Activated CD8-positive, alpha-beta T cell treated with anti-CD3 and anti-CD28 coated beads, Interleukin-2, amount 10 ng/mL, durations not matched to agents 7 days and 5 days (primary cell): ENCODE measurements at places on chromosomes 1 and 21. TPM values are rescaled to one million over a fixed set of nuclear protein-coding genes. Genes with fewer than 3 reads are reported as not detected.

GRCh38 chr1:216542741-216543140 is 119.5 kb upstream of the USH2A start:
- no peak for DNase-seq

DNA sequence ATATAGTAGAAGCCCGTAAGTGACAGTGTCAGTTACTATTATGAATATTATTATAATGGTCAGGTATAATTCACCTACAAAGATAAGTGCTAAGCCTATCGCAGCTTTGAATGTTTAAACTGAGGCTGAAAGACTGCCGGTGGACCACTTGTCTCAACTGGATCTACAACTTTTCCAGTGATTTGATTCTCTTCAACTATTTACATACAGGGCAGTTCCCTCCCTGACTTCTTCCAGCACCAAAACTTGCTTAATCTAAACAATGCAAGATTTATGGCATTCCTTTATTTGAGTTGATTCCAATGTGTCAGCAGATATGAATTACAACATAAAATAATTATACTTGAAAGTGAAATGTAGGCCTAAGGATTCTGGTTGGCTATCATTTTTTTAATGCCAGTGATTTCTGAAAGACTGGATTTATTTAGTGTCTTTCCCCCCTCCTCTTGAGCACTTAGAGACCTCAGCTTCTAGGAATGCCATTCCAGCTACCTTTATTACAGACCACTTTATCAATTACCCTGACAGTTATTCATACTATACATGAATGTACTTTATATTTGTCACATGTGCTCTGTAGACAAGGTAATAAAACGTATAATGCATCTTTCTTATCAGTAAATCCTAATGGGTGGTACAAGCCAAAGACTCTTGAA is 153.3 kb upstream of the C8B start:
- DNase-seq, result no peak

The S100A2 gene
- not detected for total RNA-seq

- no peak for DNase-seq
These were observed 24.8 kb upstream of the PSEN2 start for GRCh38 chr1:226845624-226846023.

GRCh38 chr1:52423771-52424170 is 19.4 kb downstream of the PRPF38A start:
- DNase-seq, result peak; percentile 87

DNA sequence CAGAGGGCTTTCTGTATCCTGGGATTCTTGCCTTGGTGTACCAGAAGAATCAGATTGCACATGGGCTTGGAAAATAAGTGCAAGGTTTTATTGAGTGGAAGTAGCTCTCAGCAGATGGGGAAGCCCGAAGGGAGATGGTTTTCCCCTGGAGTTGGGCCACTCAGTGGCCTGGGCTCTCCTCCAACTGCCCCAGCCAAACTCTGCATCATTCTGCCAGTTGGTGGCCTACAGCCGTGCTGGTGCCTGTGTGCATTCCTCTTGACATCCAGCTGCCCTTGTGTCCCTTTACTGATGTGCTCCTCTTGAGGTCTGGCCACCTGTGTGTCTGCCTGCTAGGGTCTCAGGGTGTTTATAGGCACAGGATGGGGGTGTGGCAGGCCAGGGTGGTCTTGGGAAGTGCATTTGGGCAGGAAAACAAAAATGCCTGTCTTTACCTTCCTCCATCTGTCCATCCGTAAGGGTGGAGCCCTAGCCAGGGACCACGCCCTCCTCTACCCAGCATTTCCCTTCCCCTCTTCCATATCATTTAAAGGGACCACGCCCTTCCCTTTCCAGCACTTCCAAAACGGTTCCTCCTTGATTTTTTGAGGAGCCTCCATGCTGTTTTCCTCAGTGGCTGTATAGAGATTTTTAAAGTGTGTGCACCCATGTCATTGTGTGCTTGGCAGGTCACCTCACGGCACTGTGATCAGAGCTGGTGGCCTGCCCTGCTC is 18.9 kb downstream of the SNAP47 start:
- DNase-seq, result no peak

DNA sequence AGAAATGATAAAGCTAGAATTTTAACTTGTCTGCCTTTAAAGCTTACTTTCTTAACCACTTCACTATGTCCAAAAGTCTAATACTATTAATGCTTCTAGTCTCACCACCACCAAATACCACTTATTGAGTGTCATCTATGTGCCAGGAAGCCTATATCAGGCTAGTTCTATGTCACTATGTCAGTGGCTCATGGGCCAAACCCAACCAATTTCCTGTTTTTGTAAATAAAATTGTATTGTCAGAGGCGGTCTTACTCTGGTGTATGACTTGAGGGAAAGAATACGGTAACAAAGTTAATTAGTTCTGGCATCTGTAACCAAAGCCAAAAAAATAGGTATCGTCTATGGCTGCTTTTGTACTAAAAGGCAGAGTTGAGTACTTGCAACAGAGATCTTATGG is 14.8 kb downstream of the F5 start:
- DNase-seq, result no peak

DNA sequence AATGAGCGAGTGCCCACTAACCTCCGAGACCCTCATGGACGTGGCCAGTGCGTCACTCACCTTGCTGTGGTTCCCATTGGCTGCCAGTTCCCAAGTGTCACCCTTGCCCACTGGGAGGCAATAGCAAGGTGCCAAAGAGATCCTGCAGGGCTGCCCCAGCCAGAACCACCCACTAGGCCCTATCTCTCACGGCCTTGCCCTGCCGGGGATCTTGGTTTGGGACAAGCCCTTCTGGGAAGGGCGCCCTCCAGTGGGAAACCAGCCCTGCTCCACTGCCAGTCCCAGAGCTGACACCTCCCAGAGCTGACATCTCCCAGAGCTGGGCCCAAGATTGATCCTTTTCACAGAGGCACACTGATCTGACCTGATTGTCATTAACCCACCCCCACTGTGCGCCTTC is 2.1 kb upstream of the SELENON start:
- peak; percentile 44 for DNase-seq

DNA sequence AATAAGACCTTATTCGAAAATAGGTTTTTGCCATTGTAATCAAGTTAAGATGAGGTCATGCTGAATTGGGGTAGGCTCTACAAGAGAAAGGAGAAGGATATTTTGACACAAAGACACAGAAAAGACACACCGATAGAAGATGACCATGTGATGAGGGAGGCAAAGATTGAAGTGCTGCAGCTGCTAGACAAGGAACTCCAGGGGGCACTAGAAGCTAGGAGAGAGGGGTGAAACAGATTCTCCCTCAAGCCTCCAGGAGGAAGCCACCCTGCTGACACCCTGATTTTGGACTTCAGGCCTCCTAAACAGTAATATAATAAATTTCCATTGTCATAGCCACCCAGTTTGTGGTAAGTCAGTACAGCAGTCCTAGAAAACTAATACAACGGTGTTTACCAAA is 506.8 kb upstream of the CAMK1G start:
- no peak for DNase-seq

- DNase-seq, result no peak
These were observed 136.8 kb upstream of the SPAG17 start for GRCh38 chr1:118321840-118322239.

DNA sequence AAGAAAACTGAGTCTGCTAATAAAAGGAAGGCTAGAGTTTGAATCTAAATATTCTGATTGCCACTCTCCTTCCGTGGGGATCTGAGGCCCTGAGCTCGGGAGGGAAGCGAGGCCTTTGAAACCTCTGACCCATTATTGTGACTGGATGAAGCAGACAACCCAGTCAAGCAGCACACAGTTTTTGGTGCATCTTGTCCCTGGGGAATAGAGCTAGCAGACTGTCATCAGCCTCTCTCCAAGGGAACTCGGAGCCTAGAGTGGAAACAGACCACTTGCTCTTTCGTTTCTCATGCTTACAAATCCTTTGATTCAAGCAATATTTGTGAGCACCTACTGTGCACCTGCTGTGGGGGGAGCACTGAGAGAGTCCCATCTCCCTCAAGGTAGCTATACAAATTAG is 133.2 kb upstream of the KLHDC7A start:
- DNase-seq, result no peak

DNA sequence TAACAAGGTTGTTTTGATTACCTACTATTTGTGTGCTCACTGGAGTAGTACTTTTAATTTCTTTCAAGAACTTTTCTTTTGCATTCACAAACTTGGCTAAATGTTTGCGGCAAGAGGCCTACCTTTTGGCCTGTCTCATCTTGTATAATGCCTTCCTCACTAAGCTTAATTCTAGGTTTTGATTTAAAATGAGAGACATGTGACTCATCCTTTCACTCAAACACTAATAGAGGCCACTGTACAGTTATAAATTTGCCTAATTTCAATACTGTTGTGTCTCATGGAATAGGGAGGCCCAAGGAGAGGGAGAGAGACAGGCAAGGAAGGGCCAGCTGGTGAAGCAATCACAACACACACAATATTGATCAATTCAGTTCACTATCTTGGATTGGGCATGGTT is 66.1 kb downstream of the ZNF644 start:
- no peak for DNase-seq

The FCGR2B gene
- total RNA-seq, result not detected

DNA sequence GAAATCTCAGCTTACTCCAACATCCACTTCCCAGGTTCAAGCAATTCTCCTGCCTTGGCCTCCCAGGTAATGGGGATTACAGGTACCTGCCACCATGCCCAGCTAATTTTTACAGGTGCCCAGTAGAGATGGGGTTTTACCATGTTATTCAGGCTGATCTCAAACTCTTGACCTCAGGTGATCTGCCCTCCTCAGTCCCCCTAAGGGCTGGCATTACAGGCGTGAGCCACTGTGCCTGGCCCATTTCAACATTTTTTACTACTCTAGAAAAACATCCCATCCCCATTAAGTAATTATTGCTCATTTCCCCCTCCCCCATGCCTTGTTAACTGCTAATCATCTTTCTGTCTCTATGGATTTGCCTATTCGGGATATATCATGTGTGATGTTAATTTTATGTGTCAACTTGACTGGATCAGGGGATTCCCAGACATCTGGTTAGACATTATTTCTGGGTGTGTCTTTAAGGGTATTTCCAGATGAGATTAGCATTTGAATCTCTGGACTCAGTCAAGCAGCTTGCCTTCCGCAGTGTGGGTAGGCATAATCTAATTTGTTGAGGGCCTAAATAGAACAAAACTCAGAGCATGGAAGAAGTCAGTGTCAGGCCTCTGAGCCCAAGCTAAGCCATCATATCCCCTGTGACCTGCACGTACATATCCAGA is 33.0 kb upstream of the ZBTB8B start:
- DNase-seq, result no peak

The EPHB2 gene
- not detected for total RNA-seq

DNA sequence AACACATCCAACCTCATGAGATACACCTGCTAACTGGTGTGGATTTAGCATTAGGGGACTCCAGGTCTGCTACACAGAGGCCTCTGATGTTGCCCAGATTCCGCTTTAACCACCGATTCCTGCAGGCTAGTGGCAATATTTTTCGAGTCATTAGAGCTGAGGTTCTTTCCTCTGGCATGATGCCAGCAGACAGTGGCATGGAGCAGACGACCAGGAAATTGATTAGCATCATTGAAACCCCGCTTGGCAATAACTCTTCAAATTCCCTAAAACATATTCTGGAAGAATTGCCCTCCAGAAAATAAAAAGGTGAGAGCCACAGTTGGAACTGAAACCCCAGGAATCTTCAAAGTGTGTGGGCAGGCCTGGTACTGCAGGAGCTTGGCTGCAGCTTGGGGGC is 28.4 kb upstream of the ETV3 start:
- no peak for DNase-seq

The SPSB1 gene
- total RNA-seq, result 1.1 TPM

The ETS2 gene
- 20.1 TPM for total RNA-seq

GRCh38 chr1:16289959-16290358 is 53.0 kb upstream of the CPLANE2 start:
- DNase-seq, result no peak

- no peak for DNase-seq
These were observed 28.6 kb downstream of the TMEM53 start for GRCh38 chr1:44645476-44646244.

DNA sequence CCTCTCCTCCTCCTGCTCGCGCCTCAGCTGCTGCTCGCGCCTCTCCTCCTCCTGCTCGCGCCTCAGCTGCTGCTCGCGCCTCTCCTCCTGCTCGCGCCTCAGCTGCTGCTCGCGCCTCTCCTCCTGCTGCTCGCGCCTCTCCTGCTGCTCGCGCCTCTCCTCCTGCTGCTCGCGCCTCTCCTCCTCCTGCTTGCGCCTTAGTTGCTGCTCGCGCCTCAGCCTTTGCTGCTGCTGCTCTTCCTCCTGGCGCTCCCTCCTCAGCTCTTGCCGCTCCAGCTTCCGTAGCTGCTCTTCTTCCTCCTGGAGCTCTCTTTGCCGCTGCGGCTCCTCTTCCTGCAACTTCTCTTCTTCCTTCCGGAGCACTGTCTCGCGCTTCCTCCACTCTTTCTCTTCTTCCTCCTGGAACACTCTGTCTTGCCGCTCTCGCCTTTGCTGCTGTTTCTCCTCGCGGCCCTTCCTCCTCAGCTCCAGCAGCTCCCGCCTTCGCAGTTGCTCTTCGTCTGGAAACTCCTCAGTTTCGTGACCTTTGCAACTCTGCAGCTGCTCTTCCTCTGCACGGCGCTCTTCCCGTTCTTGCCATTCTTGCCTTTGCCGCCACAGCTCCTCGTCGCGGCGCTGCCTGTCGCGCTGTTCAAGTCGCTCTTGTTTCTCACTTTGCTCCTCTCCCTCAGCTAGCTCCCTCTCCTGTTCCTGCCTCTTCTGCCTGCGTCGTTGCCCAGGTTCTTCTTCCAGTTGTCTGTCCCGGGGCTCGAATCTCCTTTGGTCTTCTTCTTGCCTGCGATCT is 3.0 kb downstream of the TCHH start:
- DNase-seq, result no peak

GRCh38 chr21:16096988-16097387 is 367.2 kb downstream of the USP25 start:
- DNase-seq, result no peak

GRCh38 chr1:115266729-115267421 is 71.2 kb downstream of the NGF start:
- no peak for DNase-seq

The ATP1A4 gene
- not detected for total RNA-seq

- DNase-seq, result no peak
These were observed 22.7 kb downstream of the SKI start for GRCh38 chr1:2250721-2251281.

DNA sequence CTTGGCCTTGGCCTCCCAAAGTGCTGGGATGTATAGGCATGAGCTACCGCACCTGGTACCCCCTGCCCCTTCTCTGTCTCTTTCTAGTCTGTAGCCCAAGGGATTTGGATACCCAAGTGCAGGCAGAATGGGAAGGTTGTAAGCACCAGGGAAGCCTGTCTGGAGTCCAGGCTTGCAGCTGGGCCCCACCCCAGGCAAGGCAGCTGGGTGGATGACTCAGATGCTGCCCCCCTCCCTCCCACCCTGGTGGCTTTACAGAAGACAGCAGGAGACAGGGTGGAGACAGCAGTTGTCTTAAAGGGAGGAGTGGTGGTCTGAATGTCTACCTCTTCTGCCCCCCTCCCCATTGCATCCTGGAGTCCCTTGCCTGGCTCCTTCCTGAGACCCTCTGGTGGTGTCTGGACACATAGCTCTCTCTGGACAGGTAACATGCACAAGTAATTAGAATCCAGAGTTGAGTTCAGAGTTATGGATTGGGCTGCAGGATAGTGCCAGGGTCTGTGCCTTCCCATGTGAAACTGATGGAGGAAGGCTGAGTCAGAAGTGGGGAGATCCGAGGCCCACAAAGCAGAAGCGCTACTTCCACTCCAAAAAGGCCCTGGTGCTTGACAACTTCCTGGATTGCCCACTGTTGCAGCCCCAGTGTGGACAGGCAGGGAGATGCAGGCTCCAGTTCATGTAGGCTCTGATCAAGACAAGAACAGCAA is 5.1 kb downstream of the LMNA start:
- DNase-seq, result no peak
